ENCODE measurements at places on chromosomes 3 and 15.

GRCh38 chr3:149886957-149887356 is 73.9 kb downstream of the RNF13 start:
- no peak for DNase-seq

- no peak for DNase-seq
Observed at GRCh38 chr15:71804226-71804625, 6.1 kb upstream of the NR2E3 start.

GRCh38 chr15:63227689-63228088 is 38.3 kb downstream of the RAB8B start:
- no peak for DNase-seq

GRCh38 chr3:105466072-105466471 is 99.4 kb downstream of the ALCAM start:
- no peak for DNase-seq

DNA sequence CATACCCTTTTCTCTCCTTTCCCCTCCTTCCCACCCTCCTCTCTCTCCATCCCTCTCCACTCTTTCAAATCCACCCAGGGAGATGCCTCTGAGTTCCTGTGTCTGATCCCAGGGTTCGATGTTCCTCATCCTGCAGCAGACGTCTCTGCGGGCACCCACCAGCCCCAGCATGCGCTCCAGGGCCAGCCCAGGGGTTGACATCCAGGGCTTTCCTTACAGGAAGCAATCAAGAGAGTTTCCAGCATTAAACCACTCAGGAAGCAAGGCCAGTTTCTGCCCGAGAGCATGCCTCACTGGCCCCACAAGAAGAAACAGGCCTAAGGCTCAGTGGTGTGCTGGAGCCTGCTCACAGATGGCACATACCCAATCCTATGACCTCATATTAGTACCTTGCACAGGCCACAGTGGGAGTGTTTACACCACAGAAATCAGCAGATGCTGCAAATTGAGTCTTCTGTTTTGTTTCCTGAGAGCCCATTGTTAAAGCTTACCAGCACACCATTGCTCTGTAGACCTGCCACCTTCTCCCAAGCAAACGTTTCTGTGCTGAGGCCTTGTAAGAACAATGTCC is 13.2 kb downstream of the SLC6A1 start:
- DNase-seq, result no peak

DNA sequence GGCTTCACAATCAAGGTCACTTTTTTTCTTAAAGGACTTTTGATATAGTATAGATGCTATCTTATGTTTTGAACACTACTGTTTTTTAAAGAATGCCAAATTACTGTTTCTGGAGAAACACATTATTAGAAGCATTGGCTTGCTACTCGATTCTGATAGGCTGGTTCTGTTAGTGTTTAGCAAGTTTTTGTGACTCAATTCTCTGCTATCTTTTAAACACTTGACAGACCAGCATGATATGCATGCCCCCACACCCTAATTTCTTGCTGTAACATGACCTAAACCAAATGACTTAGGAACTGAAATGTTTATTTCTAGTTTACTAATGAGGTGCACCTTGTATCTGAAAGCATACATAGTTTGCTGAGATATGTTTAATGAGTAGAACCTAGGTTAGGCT is 5.5 kb upstream of the IL20RB start:
- DNase-seq, result no peak

- DNase-seq, result no peak
Observed at GRCh38 chr3:173725507-173725906, 328.0 kb downstream of the NLGN1 start.

DNA sequence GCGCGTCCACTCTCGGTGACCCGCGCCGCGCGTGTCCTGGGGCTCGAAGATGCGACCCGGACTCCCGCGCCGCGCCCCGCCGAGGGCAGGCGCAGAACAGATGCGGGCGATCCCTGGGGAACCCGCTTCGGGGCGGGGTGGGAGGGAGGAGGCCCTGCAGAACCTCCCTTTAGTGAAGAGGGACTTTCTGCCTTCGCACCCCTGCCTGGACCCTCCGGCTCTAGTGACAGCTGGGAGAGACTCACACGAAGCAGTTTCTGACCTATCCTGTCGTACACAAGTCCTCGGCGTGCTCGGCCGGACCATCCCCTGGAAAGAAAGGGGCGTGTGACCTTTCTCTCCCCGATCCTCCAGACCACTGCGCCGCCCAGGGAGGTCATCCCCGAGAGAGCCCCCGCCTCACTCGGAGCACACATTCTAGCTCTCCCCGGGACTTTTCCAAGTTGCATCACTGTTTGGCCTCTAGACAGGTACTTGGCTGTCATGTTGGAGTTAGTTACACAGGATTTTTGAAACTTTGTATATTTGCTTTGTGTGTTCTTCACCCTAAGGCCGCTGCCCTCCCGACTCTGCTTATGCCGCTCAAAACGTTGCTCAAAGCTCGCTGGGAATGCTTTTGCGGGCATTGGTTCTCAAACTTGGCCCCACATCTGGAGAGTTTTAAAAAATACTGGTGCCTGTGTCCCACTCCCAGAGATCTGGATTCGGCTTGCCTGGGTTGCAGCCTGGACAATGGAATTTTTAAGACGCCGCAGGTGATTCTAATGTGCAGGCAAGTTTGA is 582 bp downstream of the CGNL1 start:
- DNase-seq, result no peak

DNA sequence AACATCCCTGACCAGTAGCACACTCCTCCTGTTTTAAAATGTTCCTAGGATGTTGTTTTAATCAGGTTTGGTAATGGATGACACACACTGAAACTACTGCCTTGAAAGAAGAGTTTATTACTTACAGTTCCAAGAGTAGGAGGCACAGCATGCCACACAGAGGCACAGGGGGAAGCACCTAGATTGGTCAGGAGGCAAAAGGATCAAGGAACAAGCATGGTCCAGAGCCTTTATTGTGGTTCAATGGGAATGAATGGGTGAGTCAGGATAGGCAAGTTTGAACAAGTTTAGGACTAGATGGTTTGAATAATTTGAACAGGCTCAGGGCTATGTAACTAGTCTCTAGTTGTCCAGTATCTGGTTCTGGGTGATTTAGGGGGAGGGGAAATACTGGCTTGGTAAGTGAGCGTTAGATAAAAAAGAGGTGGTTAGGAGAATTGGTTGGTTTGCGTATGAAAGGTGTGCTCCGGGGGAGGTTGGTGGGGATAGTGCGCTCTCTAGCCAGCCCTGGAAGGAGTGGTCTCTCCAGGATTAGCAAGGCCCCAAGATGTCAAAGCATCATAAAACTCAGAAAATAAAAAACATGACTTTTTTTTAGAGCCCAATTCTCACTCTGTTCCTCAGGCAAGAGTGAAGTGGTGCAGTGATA is 35.1 kb downstream of the TMOD3 start:
- no peak for DNase-seq

- no peak for DNase-seq
Observed at GRCh38 chr15:28132524-28133275, 33.6 kb upstream of the OCA2 start.

DNA sequence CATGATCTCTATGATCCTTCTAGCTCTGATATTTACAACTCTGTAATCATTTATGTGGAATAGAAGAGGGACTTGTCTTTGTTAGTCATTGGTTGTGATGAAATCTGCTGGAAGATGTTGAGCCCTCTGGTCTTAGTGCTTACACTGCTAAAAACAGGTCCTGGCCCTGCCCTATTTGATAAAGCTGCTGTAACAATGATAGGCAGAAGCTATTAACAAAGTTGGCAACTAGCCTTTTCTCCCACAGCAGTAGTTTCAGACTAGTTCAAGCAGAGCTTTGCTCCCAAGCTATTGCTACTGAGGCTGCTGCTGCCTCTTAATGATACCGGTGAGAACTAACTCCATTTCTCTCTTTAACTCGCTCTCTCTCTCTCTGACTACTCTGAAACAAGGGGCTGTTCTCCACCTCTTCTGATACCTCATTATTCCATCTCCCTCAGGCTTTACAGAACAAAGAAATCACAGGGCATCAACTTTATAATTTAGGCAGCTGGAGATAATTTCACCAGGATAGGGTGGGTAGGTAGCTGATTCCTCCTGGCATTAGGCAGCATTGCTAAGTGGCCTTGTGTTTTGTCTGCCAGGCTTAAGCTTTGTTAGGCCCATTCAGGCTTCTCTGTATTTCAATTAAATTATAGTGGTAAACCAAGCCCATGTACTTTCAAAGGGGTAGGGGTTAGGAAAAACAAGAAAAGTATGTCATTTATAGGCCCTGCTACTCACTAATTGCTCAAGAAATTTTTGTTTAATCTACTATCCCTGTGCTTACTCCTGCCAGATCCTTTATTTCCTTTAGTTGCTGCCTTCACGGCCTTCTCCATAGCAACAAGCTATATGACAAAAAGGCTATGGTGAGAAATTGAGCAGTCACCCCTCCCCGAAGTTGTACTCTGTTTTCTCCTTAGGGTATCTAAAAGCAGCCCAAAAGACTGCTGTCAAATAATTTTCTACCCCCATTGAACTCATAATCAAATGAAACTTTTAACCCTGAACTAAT is 139.6 kb downstream of the RBPMS2 start:
- no peak for DNase-seq

GRCh38 chr3:53989946-53990345 is 98.3 kb upstream of the SELENOK start:
- DNase-seq, result no peak

DNA sequence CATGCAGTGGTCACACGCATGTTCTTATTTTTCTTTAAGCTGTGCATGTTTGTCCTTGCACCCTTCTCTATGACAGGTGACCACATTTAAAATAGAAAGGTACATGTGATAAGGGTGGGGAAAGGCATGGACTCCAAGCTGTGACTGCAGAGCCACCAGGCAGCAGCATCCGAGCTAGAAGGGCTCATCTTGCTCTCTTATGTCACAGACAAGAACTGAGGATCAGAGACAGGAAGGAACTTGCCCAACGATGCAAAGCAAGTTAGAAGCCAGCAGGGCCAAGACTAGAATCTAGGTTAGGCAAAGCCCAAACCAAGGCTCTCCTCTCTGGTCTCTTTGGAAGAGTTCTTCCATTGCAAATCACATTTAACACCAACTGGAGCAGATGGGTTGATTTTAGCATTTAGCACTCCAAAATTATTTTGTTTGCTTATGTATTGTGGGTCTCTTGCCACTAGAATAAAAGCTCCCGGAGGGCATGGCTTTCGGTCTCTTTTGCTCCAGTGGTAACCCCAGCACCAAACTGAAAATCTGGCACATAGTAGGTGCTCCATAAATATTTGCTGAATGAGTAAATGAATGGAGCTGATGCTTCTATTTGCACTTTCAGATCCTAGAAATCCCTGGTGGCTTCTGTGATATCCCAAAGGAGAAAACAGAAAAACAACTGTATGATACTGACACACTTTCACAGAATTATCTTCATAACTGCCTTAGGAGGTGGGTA is 84.3 kb downstream of the IQSEC1 start:
- no peak for DNase-seq

DNA sequence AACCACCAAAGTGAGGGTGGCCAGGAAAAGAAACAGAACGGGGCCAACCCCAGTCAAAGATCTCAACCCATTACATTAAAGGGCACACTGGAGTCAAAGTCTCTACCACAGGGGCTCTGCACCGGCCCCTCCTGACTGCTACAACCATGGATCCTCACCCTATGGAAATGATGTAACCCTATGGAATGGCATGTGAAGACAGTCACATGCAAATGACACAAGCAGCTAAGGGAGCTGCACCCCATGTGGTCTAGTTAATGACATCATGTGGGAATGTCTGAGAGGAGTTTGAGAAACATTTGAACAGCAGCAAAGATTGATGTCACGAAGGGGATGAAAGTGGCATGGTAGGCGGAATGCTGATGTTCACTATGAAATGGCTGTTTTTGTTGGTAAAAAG is 298.2 kb upstream of the SLCO3A1 start:
- no peak for DNase-seq

GRCh38 chr15:30941520-30941919 is 37.8 kb downstream of the FAN1 start:
- no peak for DNase-seq

DNA sequence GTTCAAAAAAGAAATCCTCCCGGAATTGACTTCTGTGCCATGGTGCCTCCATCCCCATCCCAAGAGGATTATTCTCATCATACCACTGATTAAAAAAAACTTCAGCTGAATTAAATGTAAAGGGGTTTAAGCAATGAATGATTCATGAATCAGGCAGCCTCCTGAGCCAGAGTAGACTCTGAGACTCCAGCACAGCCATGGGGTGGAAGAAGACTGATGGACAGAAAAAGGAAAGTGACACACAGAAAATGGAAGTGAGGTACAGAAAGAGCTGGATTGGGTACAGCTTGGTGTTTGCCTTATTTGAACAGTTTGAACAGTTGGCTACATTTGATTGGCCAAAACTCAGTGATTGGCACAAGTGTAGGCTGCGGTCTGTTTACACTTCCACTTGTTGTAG is 224.8 kb upstream of the ATP10A start:
- DNase-seq, result no peak

GRCh38 chr3:30004481-30004880 is 601.9 kb upstream of the TGFBR2 start:
- no peak for DNase-seq

DNA sequence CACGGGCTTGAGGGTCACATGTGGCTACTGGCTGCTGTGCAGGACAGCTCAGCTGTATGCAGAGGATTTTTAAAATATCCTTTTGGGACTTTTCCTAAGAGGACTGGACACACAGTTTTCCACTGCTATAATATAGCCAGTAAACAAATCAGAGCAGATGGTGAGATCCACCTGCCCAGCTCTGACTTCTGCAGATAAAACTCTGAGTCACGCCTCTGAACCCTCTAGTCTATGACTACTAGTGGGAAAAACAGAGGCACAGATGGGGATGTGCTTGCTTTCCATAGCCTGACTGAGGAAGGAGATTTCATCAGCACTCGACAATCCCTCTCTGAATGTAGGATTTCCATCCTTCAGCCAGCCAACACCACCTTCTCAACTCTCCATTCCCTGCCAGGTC is 45.1 kb downstream of the COLQ start:
- DNase-seq, result no peak

GRCh38 chr15:60371175-60372051 is 26.4 kb downstream of the ANXA2 start:
- peak; percentile 17 for DNase-seq

DNA sequence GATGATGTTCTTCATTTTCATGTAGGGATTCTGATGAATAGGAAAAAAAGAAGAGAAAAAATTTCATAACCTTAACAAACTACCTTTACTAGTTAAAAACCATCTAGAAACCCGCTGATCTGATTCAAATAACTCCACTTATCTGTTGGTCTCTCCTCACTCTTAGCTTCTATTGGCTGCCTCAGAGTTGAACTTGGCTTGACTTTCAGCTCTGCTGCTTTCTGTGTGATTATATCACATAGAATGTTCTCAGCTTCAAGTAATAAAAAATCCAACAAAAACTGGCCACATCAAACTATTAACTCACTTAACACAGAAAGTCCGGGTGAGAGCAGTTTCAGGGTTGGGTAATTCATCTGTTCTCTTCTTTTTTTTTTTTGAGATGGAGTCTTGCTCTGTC is 126.8 kb upstream of the RASGRP1 start:
- no peak for DNase-seq
